ENCODE measurements at places on chromosomes 5 and 9.

- DNase-seq: no peak
These were observed 12.6 kb downstream of the PDE6A start for GRCh38 chr5:149931992-149932436.

DNA sequence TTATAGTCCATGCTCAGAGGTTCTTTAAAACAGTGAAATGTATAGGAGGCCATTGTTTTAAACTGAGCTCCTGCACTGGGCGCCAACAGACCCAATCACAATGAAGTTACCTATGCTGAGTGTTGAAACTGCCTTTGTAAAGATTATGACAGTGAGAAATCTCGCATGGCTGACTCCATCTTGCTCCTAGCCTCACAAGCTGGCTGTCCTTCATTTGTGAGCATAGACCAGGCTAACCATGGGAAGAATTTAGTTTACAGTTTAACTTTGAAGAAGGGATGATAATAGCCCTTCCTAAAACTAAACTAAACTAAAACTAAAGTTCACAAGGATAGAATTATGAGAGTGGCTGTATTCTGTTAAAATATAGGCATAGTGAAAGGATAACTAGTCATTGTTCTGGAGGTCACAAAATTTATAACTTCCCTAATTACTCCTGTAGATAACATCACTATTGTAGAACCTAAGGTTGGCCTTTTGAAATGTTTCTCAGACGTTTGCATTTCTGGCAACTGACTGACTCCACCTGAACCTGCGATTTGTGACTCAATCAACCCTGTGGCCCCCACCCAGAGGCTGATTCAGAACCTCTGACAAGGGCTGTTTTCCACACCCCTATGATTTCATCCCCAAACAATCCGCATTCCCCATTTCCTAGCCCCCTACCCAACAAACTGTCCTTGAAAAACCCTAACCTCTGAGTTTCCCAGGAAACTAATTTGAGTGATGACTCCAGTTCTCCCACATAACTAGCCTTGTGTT lies 59.1 kb downstream of the HMHB1 start:
- no peak for DNase-seq

DNA sequence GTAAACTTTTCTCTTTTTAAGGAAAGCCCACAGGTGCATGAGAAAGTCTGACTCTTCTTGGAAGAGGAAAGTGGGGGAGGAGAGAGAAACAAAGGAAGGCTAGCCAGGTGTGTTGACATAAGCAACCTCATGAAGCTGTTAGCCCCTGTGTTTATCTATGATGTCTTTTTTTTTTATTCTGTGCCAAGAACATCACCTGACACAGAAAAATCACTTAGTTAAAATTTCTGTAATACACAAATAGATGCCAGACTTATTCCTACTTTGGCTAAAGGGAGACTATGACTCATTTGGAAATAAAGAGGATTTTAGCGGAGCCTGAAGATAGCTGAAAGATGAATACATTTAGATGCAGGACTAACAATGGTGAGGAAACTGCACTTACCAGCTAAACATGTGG lies 58.3 kb downstream of the BAAT start:
- DNase-seq: no peak

DNA sequence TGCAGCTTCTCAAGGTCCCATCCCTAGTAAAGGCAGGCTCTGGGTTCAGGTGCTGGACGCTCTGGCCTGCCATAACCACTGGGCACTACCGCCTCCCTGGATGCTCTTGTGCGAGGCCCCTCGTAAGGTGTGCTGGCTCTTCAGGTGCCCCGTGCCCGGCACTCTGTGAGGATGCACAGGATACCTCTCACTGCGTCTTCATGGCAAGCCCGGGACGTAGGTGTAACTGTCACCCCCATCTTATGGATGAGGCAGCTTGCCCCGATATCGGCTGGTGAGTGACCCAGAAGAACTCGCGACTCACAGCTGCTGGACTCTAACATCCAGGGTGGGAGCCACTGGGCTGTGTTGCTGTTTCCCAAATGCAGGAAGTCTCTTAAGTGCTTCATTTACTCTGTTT lies 79.0 kb downstream of the GTF3C4 start:
- no peak for DNase-seq

GRCh38 chr9:81137976-81138568 lies 551.3 kb downstream of the TLE1 start:
- no peak for DNase-seq

DNA sequence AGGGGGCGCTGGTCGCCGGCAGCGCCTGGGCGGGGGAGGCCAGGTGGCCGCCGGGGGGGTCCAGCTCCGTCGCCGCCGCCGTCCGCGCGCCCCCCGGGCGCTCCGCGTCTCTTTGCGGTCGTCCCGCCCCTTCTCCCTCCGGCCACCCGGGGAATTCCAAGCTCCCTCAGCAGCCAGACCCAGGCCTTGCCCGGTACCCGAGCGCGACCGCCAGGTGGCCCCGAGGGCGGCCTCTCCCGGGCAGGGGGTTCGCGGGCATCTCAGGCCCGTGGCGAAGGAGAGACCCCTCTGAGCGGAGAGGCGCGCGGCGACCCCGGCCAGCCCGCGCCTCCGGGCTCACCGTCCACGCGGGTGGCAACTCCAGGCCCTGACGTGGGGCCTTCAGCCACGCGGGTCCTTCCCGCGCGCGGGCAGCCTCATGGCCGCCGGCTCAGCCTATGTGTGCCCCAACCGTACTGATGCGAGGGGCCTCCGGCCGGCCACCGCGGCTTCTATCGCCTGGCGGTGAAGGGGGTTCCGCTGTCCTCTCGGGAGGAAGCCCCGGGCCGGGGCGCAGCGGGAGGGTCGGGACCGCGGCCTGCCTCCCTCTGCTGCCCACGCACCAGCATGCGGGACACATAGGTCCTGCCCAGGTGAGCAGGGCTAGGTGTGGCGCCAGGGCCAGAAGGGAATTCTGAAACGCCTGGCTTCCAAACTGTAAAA lies 529 bp upstream of the NRARP start:
- DNase-seq: no peak

GRCh38 chr5:10599113-10599512 lies 35.2 kb downstream of the ANKRD33B start:
- no peak for DNase-seq

GRCh38 chr5:160188141-160189015 lies 40.9 kb upstream of the FABP6 start:
- no peak for DNase-seq

GRCh38 chr5:23703940-23704855 lies 196.8 kb downstream of the PRDM9 start:
- DNase-seq: no peak

GRCh38 chr5:146646441-146646840 lies 130.5 kb upstream of the GPR151 start:
- DNase-seq: no peak

- no peak for DNase-seq
These were observed 50.2 kb upstream of the SLC30A5 start for GRCh38 chr5:69043655-69043996.

- no peak for DNase-seq
These were observed 356.5 kb downstream of the PRELID2 start for GRCh38 chr5:145478651-145479050.

DNA sequence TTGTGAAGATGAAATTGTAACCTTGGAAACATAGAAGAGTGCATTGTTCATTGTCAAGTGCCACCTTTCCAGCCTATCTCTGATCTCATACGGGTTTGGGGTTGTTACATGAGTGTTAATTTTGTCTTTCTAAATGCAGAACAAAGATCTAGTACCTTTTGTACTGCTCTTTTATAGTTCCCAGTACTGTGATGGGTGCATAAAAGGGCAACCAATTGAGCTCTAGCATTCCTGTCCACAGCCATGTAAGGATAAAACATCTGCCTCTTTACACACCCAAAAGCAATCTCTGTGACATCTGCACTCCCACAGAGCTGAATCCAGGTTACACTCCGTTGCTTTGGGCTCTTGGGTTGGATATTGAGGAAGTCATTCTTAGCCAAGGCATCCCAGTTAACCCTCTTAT lies 255.2 kb downstream of the SGCD start:
- DNase-seq: no peak

DNA sequence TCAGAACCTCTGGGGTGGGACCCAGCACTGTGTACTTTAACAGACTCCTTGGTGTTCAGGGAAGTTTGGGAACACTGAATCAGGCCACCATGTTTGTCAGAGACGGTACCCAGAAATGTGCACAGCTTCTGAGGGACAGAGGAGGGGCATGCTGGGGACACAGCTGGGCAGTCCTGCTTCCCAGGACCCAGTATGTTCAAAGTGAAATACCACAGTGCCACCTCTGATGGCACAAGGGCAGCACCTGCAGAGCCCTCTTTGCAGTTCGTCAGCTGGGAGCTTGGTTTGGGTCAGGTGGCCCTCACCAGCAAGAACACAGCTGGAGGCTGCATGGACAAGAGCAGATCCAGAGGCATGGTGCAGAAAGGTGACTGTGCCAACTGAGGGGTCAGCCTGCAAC lies 51.2 kb downstream of the NDST1 start:
- DNase-seq: no peak

GRCh38 chr5:11302663-11303062 lies 541.6 kb upstream of the DAP start:
- no peak for DNase-seq

GRCh38 chr5:60842871-60843385 lies 1.1 kb downstream of the ELOVL7 start:
- no peak for DNase-seq

GRCh38 chr9:36162211-36162738 lies 6.9 kb upstream of the CCIN start:
- DNase-seq: no peak

- no peak for DNase-seq
These were observed 115.5 kb upstream of the STARD4 start for GRCh38 chr5:111627862-111628261.

DNA sequence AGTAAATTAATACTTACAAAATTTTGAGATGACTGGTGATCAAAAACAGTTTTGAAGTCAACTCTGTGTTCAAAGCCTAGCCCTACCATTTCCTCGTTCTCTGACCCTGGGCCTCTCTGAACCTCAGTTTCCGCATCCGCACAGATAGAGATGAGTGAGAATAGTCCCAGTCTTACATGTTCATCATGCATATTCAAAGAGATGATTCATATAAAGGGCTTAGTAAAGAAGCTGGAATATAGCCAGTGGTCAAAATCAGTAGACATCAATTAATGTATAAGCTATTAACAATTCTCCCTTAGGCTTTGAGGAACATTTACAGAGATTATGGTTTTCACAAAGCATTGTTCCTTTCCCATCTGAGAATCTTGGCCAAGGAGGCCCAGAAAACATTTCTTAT lies 250.6 kb downstream of the SPOCK1 start:
- DNase-seq: no peak

DNA sequence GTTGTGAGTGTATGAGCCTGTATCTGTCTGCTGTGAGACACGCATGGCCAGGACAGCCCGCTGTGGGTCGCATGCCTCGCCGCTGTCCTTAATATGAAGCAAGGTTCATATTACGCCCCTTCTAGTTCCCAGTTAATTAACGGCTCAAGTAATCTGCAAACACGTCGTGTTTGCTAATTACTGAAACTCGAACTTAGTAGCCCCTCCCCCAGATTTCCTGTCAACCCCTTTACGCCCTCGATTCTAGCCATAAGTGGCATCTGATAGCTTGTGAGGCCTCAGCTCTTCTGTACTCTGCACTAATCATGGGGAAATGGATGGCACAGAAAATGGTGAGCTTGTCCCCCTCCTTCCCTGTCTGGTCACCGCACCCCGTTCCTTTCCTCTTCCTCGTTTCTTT lies 116.9 kb upstream of the OTULINL start:
- DNase-seq: no peak

GRCh38 chr9:108080285-108080684 lies 590.7 kb upstream of the KLF4 start:
- DNase-seq: no peak

DNA sequence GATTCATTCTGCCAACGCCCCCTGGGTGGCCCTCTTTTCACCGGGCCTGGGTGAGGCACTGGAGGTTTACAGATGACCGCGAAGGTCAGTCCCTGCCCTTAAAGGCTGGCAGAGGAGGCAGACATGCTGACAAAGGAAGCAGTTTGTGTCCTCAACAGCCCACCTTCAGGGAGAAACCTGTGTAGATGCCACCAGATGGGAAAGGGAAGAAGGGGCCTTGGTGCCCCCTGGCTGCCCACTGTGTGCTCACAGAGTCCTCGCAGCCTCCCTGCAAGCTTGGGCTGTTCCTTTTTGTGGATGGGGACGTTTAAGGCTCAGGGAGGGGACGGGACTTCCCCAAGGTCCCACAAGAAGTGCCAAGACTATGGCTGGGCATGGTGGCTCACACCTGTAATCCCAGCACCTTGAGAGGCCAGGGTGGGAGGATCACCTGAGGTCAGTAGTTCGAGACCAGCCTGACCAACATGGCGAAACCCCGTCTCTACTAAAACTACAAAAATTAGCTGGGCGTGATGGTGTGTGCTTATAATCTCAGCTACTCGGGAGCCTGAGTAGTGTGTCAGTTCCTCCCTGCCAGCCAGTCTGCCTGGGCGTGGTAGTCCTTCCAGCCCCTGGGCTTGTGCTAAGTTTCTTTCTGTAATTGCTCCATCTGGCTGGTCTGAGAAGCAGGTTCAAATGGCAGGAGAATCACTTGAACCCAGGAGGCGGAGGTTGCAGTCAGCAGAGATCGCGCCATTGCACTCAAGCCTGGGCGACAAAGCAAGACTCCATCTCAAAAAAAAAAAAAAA lies 36.2 kb downstream of the NEK6 start:
- DNase-seq: no peak

GRCh38 chr9:97396256-97396655 lies 15.6 kb upstream of the TDRD7 start:
- no peak for DNase-seq

- no peak for DNase-seq
These were observed 20.0 kb downstream of the TMEFF1 start for GRCh38 chr9:100492952-100493351.

GRCh38 chr5:21784487-21784886 lies 1068.7 kb downstream of the CDH12 start:
- no peak for DNase-seq

DNA sequence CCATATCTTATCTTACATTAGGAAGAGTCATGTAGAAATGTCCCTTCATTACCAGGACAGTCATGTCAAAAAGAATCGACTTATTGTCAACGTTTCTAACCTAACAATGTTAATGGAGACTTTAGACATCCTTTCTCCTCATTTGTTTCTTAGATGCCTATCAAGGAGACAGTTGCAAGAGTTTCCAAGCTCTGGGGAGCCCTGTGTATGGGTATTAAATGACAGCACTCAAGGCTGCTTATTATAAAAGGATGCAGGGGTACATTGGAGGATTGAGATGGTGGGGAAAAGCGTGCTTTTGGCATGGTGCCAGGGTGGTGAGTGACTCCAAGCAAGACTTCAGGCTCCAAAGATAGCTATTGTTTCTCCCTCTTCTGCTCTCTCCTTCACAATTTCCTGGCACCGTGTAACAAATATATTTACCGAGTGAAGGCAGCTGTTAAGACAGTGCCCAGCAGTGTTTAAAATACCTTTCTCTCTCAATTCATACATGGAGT lies 461.3 kb upstream of the CLINT1 start:
- DNase-seq: no peak

GRCh38 chr5:88955403-88955802 lies 72.4 kb upstream of the MEF2C start:
- no peak for DNase-seq

All from stimulated activated CD4-positive, alpha-beta T cell treated with anti-CD3 and anti-CD28 coated beads, Interleukin-1b, Interleukin-23, amount 100 ng/mL, for 24 hours (primary cell).